ENCODE measurements at places on chromosomes 3 and 15.

GRCh38 chr3:119240101-119240590 lies 532 bp downstream of the B4GALT4 start:
- no peak for DNase-seq

GRCh38 chr15:68598171-68599152 lies 19.7 kb downstream of the CORO2B start:
- DNase-seq, result no peak

- no peak for DNase-seq
Observed at GRCh38 chr3:75136100-75136897, 521.8 kb upstream of the CNTN3 start.

- DNase-seq, result no peak
Observed at GRCh38 chr3:10560060-10560861, 54.9 kb upstream of the ATP2B2 start.

- DNase-seq, result no peak
Observed at GRCh38 chr15:94383041-94383440, 151.7 kb downstream of the MCTP2 start.

DNA sequence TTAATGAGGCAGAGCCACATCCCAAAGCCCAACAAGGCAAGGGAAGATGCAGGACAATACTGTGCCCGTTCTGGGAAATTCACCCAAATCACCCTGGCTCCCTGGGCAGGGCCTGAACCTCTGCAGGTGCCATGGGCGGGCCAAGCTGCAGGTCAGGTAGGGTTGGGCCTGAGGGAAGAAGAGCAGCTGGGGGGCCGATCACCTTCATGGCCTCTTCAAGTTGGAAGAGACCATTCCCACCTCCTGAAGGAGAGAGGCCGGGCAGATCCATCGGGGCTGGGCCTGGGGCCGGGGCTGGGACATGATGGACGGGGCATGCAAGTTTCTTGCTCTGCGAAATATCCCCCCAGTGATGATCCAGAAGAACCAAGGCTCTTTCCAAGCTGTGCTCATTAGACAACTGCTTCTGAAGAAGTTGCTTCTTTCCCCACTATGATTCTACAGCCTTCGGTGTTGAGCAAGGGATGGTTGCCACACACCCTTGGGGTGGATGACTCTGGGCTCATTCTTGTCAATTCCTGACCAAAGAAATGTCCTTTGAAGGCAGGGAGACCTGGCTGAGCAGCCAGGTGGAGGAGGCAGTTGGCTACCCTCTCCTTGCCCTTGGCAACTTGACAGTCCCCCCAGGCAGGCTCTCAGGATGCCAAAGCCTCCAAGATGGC lies 38.2 kb downstream of the KLHL25 start:
- no peak for DNase-seq

- DNase-seq, result no peak
Observed at GRCh38 chr3:117405359-117405758, 695.8 kb downstream of the TUSC7 start.

DNA sequence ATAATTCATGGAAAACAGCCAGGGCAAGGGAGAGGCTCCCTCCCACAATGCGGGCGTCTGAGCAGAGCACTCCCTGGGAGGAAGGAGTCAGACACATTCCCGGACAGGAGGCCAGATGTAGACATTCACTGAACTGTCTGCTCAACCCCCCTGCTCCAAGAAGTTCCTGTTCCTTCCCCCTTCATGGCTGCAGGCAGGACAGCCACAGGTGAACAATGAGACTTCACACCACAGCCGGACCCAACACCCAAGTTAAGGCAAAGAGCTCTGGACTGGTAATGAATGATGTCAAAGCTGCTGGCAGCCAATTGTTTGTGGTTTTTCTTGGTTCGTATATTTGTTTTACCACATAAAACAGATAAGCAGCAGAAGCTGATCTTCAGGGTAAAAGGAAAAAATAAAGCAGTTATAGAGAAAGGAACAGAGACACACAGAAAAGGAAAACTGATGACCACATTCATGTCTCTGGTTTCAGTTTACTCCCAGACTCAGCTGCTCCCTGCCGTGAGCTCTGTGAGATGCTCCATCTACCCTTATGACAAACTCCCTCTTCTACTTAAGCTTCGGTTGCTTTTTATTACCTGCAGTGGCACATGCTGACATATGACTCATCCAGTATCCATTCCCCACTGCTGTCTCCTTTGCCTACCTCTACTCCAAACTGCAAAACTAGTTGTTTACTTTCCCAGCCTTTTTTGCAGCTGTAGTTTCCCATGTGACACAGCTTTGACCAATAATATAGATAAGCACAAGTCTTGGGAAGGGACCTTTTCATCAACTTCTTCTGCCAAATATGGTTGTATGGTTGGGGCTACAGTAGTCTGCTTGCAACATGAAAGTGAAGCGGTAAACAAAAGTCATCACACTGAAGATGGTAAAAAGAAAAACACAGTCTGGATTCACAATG lies 33.1 kb downstream of the DZIP1L start:
- no peak for DNase-seq

GRCh38 chr15:56325186-56325585 lies 40.0 kb upstream of the TEX9 start:
- no peak for DNase-seq

DNA sequence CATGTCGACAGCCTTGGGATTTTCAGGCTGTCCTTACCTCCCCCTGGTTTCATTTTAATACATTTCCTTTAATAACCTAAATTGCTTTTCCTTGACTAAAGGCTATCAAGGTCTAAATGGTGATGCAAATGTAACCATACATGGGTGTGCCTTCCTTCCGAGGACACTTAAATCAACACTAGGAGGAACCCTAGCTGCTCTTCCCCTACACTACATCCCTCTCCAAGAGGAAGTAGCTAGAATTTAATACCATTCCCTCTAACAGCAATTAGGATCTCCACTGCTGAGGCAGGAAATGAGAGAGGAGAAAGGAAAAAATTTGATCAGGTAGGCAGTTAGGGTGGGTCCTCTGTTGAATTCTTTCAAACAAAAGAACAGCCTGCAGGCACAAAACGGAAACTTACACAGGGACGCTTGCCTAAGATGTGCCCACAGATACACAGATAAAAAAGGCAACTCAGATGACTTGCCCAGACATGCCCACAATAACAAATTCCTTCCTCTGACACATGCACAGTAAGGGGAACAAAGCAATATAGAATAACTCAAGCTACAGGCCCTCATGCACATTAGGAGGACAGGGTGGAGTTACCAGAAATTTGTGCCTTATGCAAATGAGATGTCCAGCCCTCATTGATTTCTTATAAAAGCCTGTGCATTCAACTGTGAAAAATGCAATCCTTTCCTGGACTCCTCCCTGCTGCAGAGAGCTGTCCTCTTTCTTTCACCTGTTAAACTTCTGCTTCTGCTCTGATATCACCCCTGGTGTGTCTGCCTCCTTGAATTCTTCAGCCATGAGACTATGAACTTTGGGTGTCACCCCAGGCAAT lies 1024.4 kb upstream of the CADM2 start:
- DNase-seq, result no peak

GRCh38 chr3:102163039-102163817 lies 271.6 kb upstream of the ZPLD1 start:
- no peak for DNase-seq

- peak; percentile 20 for DNase-seq
Observed at GRCh38 chr3:68972358-68972979, 40.1 kb upstream of the TAFA4 start.

- DNase-seq, result no peak
Observed at GRCh38 chr3:119624002-119624720, 26.5 kb downstream of the PLA1A start.

DNA sequence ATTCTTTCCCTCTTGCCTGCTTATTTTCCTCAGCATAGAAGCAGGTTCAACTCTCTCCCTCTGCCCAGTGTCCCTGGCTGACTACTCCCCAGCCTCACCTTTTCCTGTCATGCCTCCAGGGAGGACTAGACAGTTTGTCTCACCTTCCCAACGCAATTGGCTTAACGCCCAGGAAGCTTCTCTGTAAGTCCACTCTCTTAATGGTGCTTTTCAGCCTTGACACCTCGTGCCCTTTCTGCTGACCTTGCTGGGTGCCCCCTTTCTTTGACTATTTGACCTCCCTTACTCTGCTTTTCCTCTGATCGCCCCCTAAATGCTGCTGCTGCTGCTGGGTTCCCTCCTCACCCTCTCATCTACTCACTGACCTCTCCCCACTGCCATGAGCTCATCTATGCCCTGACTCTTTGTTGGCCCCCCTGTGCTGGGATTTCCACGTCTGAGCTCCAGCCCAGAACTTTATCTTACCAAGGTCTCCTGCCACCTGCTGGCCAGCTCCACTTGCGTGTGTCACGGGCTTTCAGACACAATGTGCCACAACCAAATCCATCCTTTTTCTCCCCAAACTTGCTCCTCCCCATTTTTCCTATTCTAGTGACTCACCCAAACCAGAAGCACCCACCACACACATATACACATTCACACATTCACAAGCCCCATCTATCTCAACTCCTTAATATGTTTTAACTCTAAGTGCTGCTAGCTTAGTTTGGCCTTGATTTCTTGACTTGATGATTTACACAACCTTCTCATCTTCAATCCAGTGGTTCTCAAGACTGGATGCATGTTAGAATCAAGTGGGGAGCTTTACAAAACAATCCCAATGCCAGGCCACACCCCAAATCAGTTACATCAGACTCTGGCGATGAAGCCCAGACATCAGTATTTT lies 16.6 kb downstream of the EPB42 start:
- DNase-seq, result peak; percentile 47

DNA sequence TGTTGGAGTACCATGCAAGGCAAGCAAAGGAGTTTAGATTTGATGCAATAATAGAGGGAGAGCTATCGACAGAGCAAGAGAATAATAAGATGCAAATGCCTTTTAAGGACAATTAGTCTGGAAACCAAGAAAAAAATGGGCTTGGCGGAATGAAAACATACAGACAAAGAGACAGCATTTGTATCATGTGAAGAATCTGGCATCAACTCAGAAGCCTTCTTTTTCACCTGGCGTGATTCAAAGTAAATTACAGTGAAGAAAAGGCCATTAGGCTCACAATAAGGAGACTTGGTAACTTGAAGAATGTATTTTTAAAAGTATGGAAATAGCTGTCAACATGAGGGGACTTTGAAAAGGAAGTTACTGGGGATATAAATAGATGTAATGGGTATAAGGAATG lies 521.2 kb upstream of the GOLIM4 start:
- no peak for DNase-seq

DNA sequence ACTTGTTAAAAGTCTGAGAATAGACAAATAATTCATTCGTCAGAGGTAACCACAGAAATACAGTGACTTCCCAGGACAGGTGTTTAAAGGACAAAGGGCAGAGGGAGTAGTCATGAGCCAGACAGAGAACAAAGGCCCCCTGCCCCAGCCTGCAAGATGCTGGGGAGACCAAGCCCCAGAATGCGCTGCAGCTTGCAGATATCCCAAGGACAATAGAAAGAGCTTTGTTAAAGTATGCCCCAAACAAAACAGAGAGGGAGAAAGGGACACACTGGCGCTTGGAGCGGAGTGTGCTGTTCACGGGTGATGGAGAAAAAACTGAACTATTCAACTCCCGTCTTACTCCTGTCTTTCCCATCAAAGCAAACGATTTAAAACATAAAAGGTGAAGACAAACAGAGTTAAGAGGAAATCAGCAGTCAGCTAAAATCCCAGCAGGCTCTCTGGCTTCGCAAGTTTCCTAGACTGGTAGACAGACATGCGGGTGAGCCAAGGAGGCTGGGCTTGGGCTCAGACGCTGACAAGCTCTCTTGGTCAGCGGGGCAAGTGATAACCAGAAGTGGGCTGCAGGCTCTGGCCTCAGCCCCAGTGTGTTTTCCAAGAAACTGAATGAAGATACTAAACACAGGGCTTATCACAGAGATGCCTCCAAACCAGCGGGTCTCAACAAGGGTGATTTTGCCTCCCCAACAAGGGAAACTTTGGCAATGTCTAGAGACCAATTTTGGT lies 130.1 kb downstream of the UACA start:
- DNase-seq, result no peak

GRCh38 chr3:133448478-133449122 lies 48.7 kb downstream of the BFSP2 start:
- DNase-seq, result peak; percentile 25

- DNase-seq, result no peak
Observed at GRCh38 chr15:73867956-73868355, 5.4 kb upstream of the TBC1D21 start.

DNA sequence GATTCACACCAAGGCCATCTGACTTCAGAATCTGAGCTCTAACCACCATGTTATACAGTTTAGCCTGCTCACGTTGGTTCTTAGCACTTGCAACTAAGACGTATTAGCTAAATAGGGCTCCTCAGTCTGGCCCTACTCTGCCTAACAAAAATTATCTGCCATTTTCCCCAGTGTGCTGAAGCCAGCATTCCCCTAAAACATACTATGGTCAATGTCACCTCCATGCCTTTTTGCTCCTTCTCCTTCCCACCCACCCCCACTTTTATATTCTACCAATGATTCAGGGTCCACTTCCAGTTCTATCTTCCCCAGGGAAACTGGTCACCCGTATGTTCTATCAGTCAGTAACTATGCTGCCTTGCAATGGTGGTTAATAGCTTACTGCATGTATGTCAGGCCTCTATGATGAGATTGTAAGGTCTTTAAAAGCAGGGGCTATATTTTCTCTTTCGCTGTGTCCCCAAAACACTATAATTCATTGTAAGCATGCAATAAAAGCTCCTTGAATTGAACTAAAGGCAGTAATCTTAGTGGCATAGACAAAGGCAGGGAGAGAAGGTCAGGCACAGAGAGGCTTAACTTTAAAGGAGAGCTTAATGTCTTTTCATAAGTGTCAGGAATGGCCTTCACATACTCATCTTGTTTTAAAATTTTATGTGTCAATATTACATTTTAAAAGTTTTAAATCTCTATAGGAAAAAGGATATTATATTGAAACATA lies 23.3 kb downstream of the POPDC2 start:
- no peak for DNase-seq

- DNase-seq, result no peak
Observed at GRCh38 chr3:41936384-41936783, 25.5 kb downstream of the ULK4 start.

- DNase-seq, result no peak
Observed at GRCh38 chr3:122394173-122394572, 10.2 kb downstream of the FAM162A start.

GRCh38 chr3:191008074-191008473 lies 145.6 kb upstream of the GMNC start:
- no peak for DNase-seq

GRCh38 chr3:112001526-112001925 lies 2.8 kb downstream of the TAGLN3 start:
- no peak for DNase-seq

GRCh38 chr3:109224333-109224732 lies 87.8 kb downstream of the C3orf85 start:
- DNase-seq, result no peak

DNA sequence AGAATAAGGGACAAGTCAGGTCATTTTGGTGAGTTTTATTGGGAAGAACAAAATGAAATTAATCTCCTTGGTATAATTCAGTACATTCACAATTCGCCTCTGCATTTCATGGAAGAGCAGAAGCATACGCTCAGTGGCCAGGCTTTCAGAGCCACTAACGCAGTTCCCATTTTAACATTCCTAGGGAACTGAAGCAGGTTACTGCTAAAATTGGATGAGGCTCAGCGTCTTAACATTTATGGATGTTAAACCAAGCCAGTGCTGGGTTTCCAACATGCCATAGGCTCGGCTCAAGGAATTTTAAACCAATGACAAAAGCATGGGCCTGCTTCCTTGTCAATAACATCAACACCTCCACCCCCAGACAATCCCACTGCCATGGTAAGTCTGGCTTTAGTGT lies 172.7 kb upstream of the PRICKLE2 start:
- DNase-seq, result no peak

Data from CD4-positive, alpha-beta T cell treated with Interleukin-1 beta for 1 hour (primary cell).